Naive thymus-derived CD4-positive, alpha-beta T cell (primary cell): ENCODE measurements at places on chromosomes 3 and 15. TPM values are rescaled to one million over a fixed set of nuclear protein-coding genes. Genes with fewer than 3 reads are reported as not detected.

The EPHA3 gene
- polyA plus RNA-seq: not detected

The HESX1 gene
- 0.40 TPM for polyA plus RNA-seq

The IL17RB gene
- 0.47 TPM for polyA plus RNA-seq

The SLC24A5 gene
- polyA plus RNA-seq: not detected

The B3GALNT1 gene
- 1.1 TPM for polyA plus RNA-seq

The ZNF148 gene
- 90.4 TPM for polyA plus RNA-seq

The QARS1 gene
- 90.6 TPM for polyA plus RNA-seq

The COL6A6 gene
- polyA plus RNA-seq: not detected

The POMGNT2 gene
- 11.0 TPM for polyA plus RNA-seq

The CNTN3 gene
- polyA plus RNA-seq: not detected

The NCK1 gene
- polyA plus RNA-seq: 39.1 TPM

The CCR9 gene
- 0.31 TPM for polyA plus RNA-seq

GRCh38 chr3:134342259-134342658 lies 32.0 kb downstream of the AMOTL2 start:
- no peak for DNase-seq
- no peak overlapping the region for H3K27ac ChIP-seq
- H3K4me1 ChIP-seq: no peaks in the 10 kb centered on the region
- H3K27me3 ChIP-seq: no peaks in the 10 kb centered on the region
- H3K4me3 ChIP-seq: no peak overlapping the region
- no peaks in the 10 kb centered on the region for H3K36me3 ChIP-seq

- DNase-seq: no peak
- H3K27me3 ChIP-seq: no peaks in the 10 kb centered on the region
- H3K4me3 ChIP-seq: no peak overlapping the region
- H3K36me3 ChIP-seq: no peaks in the 10 kb centered on the region
- H3K27ac ChIP-seq: no peak overlapping the region
These were observed 88.6 kb upstream of the ADAMTS17 start for GRCh38 chr15:100430411-100430810.

DNA sequence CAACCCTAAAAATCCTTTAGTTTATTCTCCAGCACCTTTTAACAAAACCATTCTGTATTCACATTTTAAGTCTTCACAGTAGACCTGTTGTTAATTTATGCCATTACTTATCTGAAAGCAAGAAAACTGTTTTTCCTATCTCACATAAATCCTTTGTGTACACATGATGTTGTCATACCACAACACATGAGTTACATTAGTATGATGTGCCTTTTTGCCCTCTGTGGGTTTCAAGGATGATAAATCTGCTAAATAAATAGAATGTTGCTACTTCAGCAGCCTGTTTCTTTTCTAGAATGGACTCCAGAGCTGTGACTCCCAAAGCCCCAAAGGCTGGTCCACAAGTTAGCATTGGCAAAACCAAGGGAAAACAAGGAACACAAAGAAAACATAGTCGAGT lies 151.6 kb downstream of the SERPINI1 start:
- no peaks in the 10 kb centered on the region for H3K36me3 ChIP-seq
- DNase-seq: no peak
- no peaks in the 10 kb centered on the region for H3K27me3 ChIP-seq
- no peaks in the 10 kb centered on the region for H3K4me1 ChIP-seq
- no peak overlapping the region for H3K4me3 ChIP-seq

GRCh38 chr3:81513591-81513990 lies 247.9 kb downstream of the GBE1 start:
- no peak for DNase-seq
- H3K27me3 ChIP-seq: no peaks in the 10 kb centered on the region
- no peaks in the 10 kb centered on the region for H3K4me1 ChIP-seq
- no peaks in the 10 kb centered on the region for H3K36me3 ChIP-seq
- no peak overlapping the region for H3K4me3 ChIP-seq

GRCh38 chr15:43851251-43851650 lies 24.4 kb downstream of the WDR76 start:
- H3K36me3 ChIP-seq: peaks cover 4% of the 10 kb centered on the region
- DNase-seq: no peak
- no peak overlapping the region for H3K4me3 ChIP-seq
- H3K4me1 ChIP-seq: no peaks in the 10 kb centered on the region
- H3K27me3 ChIP-seq: no peaks in the 10 kb centered on the region
- no peak overlapping the region for H3K27ac ChIP-seq

- no peak overlapping the region for H3K4me3 ChIP-seq
- no peak overlapping the region for H3K27ac ChIP-seq
- H3K4me1 ChIP-seq: no peaks in the 10 kb centered on the region
These were observed 60.9 kb downstream of the NOX5 start for GRCh38 chr15:69075440-69075839.

- no peak for DNase-seq
- H3K4me1 ChIP-seq: no peaks in the 10 kb centered on the region
- no peak overlapping the region for H3K27ac ChIP-seq
- no peaks in the 10 kb centered on the region for H3K27me3 ChIP-seq
- H3K4me3 ChIP-seq: no peak overlapping the region
These were observed 11.1 kb downstream of the SERP1 start for GRCh38 chr3:150535204-150535603.

DNA sequence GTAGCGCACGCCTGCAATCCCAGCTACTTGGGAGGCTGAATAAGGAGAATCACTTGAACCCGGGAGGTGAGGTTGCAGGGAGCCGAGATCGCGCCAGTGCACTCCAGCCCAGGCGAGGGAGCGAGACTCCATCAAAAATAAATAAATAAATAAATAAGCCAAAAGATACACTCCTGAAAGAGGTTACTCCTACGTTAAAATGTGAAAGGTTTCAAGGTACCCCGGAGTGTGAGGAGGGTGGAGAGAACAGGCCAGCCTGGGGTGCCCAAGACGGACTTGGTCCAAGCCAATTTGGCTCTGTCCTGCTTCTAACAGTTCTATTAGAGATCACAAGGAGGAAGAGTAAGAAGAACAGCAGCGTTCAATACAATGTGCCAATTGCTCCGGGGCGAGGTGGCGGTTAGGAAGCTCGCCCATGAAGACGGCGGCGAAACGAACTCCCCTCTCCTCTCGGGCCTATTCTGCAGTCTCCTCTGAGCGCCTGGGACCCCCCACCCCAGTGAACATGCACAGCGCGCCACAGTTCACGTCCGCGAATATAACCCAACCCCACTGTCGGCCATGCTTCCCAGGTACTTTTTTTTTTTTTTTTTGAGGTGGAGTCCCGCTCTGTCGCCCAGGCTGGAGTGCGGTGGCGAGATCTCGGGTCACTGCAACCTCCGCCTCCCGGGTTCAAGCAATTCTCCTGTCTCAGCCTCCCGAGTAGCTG lies 942 bp downstream of the ELP6 start:
- DNase-seq: peak; percentile 34
- peak overlapping the region; percentile 99 for H3K4me3 ChIP-seq
- peaks cover 28% of the 10 kb centered on the region for H3K36me3 ChIP-seq
- no peaks in the 10 kb centered on the region for H3K27me3 ChIP-seq

DNA sequence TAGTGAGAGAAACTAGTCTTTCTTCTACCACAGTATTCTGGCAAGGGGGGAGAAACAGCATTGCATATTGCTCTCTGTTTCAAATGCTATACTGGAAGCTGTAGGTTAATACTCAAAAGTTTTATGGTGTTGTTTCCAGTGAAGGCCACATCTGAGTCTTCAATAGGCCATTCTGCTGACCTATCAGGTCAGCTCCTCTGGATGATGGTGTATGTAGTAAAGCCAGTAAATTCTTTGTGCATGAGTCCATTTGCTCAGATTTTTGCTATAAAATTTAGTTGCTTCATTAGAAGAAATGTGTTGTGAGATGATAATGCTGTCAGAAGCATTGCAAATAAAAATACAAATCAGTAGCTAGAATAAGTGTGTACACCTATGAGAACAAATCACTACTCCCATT lies 64.9 kb upstream of the RBMS3 start:
- no peak overlapping the region for H3K4me3 ChIP-seq
- no peak overlapping the region for H3K27ac ChIP-seq
- no peaks in the 10 kb centered on the region for H3K36me3 ChIP-seq
- no peaks in the 10 kb centered on the region for H3K27me3 ChIP-seq

DNA sequence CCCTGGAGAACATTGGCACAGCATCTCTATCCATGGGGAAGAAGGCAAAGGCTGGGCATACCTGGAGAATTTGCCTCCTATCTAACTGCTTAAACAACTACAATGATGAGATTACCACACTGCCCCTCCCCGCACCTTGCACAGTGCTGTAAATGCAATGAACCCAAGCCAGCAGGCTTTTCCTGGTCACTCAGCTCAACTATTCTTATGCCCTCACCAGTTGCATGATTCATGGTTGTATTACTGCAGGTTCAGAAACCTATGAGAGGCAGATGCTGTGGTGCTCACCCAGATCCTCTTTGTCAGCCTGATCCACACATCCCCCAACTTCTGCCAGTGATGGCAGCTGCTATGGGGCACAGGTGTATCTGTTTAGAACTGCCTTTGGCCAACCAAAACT lies 77.7 kb upstream of the STAC start:
- H3K27me3 ChIP-seq: no peaks in the 10 kb centered on the region
- no peak overlapping the region for H3K4me3 ChIP-seq
- H3K36me3 ChIP-seq: no peaks in the 10 kb centered on the region
- no peak overlapping the region for H3K27ac ChIP-seq
- no peaks in the 10 kb centered on the region for H3K4me1 ChIP-seq

- no peaks in the 10 kb centered on the region for H3K36me3 ChIP-seq
- H3K4me1 ChIP-seq: no peaks in the 10 kb centered on the region
- no peak for DNase-seq
- H3K27ac ChIP-seq: no peak overlapping the region
- no peak overlapping the region for H3K4me3 ChIP-seq
These were observed 221.2 kb downstream of the SNRPN start for GRCh38 chr15:25175789-25176615.

GRCh38 chr3:99866261-99866761 lies 48.6 kb downstream of the CMSS1 start:
- H3K36me3 ChIP-seq: no peaks in the 10 kb centered on the region
- H3K4me3 ChIP-seq: no peak overlapping the region
- DNase-seq: no peak

DNA sequence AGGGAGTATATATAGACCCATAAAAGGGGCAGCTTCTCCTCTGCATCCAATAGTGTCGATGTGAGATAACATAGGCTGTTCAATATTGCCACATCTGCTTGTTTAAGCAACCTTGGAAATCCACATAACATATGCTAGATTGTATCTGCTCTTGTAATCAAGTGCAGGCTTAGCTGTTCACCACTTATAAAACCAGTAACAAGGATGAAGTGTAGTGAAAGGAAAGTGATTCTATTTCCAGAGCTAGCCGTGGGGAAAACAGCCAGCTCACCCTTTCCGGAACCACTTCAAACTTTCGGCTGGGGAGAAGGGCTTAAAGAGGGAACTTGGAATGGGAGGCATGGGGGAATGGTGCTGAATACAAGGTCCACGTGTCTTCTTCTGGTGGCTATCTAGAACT lies 204.0 kb downstream of the TAFA4 start:
- DNase-seq: no peak
- no peak overlapping the region for H3K4me3 ChIP-seq
- H3K27ac ChIP-seq: no peak overlapping the region
- no peaks in the 10 kb centered on the region for H3K27me3 ChIP-seq
- H3K36me3 ChIP-seq: no peaks in the 10 kb centered on the region

DNA sequence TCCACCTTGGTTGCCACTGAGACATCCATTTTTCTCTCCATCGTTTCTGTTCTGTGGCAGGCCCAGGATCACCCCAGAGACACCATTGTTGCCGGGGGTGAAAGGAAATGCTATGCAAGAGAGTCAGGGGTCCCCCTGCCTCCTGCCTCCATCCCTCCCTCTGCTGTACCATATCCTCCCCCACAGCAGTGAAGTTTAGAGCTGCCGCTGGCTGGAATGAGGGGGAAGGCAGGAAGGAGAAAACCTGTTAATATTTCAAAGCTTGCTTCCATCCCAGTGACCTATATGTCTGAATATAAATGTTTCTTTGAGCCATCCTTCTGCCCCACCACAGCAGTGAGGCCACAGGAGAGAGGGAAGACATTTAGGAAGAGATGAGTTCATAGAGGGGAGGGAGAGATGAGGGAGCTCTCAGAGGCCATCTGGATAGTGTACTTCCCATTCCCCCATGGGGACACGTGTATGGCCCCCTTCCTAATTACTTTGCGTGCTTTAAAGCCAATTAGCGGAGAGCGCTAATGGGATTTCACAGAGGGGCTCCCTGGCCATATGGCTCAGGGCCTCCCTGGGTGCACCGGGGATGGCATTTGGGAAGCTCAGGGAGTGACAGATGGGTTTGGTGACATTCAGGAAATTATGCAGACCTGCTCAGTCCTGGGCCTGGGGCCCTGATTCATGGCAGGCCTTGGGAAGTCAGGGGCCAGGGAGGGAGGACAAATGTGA lies 40.4 kb upstream of the CHRNB4 start:
- no peaks in the 10 kb centered on the region for H3K36me3 ChIP-seq
- no peak overlapping the region for H3K27ac ChIP-seq
- no peaks in the 10 kb centered on the region for H3K4me1 ChIP-seq
- DNase-seq: no peak
- no peaks in the 10 kb centered on the region for H3K27me3 ChIP-seq

DNA sequence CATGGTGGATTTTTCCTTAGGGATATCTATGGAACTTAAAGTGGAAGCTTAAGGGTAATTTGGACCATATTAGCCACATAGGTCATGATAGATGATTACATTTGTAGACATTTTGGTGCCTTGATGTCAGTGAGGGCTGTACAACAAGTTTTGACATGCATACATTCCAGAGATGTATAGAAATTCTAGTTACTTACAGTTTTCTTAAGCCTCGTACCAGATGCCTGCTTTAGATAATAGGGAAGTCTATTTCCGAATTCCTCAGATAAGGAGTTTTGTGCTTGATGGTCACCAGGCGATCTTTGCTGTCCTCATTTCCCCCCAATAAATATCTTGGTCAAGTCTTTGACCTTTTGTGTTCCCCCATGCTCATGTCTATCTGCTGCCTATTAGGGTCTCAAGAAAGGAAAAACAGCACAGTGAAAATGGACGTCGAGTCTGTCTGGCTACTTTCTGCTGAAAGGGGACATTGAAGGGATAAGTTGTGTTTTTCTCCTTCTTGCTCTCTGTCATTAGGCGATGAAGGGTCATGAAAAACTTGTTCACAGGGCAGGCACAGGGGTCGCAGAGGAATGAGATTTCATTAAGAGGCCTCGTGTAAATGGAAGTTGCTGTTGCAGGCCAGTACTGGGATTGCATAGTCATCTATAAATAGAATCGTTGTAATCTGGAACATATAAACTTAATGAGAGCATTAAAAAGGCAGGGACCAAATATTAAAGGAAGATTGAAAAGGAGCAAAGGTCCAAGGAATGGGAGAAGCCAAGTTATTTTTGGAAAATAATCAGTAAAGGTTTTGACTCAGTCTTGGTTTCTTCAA lies 20.0 kb upstream of the SENP7 start:
- no peak overlapping the region for H3K4me3 ChIP-seq
- DNase-seq: no peak
- H3K27ac ChIP-seq: no peak overlapping the region
- H3K27me3 ChIP-seq: no peaks in the 10 kb centered on the region
- no peaks in the 10 kb centered on the region for H3K36me3 ChIP-seq

- no peaks in the 10 kb centered on the region for H3K27me3 ChIP-seq
- no peaks in the 10 kb centered on the region for H3K36me3 ChIP-seq
- no peaks in the 10 kb centered on the region for H3K4me1 ChIP-seq
- no peak overlapping the region for H3K4me3 ChIP-seq
- no peak overlapping the region for H3K27ac ChIP-seq
These were observed 314.9 kb upstream of the ATP11B start for GRCh38 chr3:182478369-182478768.

- peak overlapping the region; percentile 59 for H3K4me3 ChIP-seq
- H3K27ac ChIP-seq: peak overlapping the region; percentile 64
- H3K4me1 ChIP-seq: peaks cover 63% of the 10 kb centered on the region
- peak; percentile 60 for DNase-seq
- H3K36me3 ChIP-seq: peaks cover 12% of the 10 kb centered on the region
These were observed 5.5 kb downstream of the CSRNP1 start for GRCh38 chr3:39147711-39148434.

- H3K36me3 ChIP-seq: no peaks in the 10 kb centered on the region
- no peak overlapping the region for H3K27ac ChIP-seq
- H3K4me1 ChIP-seq: no peaks in the 10 kb centered on the region
- H3K27me3 ChIP-seq: no peaks in the 10 kb centered on the region
These were observed 487.8 kb downstream of the EDEM1 start for GRCh38 chr3:5675319-5675718.
